GM10248 (cell line): ENCODE measurements at places on chromosomes 5 and 9.

- DNase-seq: no peak
Measured at GRCh38 chr9:114181607-114182409, 26.5 kb downstream of the COL27A1 start.

DNA sequence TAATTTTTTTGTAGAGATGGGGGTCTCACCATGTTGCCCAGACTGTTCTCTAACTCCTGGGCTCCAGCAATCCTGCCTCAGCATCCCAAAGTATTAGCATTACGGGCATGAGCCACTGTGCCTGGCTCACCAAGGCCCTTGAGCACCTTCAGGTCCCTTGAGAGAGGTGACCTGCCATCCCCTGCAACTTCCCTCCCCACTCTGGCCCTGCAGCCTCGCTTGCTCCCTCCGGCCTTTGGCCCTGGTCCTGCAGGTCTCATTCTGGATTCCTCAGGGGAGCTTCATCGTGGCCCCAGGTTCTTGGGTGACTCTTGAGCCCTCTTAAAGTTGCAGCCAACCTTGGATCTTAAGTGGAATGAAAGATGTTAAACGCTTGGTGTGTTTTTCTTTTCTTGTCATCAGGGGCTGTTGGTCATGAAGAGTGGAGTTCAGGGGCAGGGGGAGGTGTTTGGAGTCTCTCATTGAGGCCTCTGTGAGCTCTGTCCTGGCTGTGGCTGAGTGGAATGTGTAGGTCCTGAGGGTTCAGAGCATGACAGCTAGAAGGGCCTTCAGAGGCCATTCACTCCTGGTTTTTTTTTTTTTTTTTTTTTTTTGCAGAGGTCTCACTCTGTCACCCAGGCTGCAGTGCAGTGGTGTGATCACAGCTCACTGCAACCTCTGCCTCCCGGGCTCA is 33.0 kb downstream of the PPARGC1B start:
- DNase-seq: no peak

- peak; percentile 31 for DNase-seq
Measured at GRCh38 chr5:5141625-5142525, 1.7 kb downstream of the ADAMTS16 start.

DNA sequence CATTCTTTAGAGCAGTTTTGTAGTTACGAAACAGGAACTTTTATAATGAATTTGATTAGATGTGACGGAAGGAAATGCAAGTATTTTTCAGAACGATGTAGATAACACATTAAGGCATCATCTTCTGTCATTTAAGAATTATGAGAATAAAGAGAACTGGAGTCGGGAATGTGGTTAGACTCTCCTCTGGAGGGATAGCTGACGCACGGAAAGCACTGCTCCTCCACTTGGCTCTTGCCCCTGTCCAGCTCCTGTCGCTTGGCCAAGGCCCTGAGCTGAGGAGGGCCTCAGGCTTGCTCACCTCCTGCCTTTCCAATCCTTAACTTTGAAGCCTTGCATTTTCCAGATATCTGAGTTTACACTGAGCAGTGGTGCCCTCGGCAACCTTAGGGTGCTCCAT is 60.5 kb downstream of the MAP1B start:
- DNase-seq: no peak

DNA sequence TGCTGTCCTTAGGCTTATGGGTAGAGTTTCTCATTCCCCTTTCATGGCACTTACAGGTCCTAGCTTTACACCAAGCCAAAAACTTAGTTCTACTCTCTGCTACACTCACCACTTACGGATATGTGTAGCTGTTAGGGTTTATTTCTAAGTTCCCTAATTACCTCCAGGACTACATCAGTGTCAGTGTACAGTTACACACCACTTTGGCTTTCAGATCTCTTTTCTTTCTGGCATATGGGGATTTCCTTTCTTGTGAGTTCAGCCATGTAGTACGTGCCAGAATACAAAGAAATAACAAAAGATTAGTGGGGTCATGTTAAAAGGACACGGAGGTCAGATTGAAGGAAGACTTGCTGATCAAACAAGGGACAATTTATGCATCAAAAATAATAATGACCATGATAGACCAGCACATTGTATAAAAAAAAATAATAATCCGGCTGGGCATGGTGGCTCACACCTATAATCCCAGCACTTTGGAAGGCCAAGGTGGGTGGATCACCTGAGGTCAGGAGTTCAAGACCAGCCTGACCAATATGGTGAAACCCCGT is 41.8 kb downstream of the LYRM7 start:
- DNase-seq: peak; percentile 65

DNA sequence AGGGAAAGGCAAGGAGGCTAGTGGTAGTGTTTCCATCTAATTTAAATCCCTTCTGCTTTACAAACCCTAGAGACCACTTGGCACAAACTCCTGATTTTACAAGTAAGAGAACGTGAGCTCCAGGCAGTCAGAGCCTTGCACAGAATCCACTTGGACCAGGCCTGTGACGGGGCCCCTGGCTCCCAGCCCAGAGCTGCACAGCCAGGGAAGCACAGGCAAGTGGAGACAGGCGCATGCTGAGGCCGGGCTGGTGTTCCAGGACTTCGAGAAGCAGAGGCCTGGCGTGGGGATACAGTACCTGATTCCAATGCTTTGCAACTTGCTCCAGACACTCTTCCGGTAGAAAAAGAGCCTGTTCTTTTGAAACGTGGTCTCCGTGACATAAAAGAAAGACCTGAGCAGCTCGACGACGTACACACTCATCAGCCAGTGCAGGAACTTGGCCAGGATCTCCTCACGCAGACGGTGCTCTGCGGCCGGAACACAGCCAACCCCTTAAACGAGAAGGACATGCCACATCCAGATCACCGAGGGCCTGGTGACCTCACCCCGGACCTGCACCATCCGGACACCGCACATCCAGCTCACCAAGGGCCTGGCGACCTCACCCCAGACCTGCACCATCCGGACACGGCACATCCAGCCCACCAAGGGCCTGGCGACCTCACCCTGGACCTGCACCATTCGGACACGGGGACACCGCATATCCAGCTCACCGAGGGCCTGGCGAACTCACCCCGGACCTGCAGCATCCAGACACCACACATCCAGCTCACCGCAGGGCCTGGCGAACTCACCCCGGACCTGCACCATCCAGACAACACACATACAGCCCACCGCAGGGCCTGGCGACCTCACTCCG is 12.5 kb downstream of the TERT start:
- DNase-seq: no peak

DNA sequence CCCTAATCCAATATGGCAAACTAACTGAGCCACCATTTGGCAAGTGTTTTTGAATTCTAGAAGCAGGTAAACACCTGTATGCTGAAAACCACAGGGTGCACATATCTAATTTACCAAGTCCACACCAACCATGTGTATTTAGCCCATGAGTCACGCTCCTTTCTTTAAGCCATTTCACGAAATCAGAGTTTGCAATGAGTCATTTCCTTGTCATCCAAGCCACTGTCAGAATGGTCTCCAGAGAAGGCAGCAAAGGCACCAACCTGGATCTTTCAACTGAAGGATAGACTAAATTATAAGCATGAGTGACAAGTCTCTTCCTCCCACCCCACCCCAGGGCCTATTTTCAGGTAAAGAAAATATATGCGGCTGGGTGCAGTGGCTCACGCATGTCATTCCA is 110.0 kb downstream of the PAX5 start:
- no peak for DNase-seq

GRCh38 chr9:101398930-101399642 is 435 bp downstream of the ZNF189 start:
- DNase-seq: no peak

DNA sequence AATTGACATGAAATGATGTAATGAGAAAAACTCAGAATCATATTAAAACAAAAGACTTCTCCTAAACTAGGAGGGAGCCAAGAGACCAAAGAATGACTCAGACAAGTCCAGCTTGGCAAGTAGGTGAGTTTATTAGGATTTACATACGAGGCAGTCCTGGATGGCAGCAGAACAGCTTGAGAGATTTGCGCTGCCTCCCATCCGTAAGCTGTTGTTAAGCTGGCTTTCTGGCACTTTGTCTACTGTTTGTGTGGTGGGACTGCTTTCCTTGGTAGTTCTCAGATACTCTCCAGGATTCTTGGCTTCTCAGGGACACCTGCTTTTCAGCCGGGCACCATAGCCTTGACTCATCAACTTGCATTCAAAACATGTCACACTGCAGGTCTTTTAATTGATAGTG is 57.6 kb downstream of the COX7C start:
- no peak for DNase-seq

GRCh38 chr9:108270051-108270450 is 585.7 kb downstream of the ACTL7B start:
- no peak for DNase-seq

GRCh38 chr5:52856564-52856963 is 68.8 kb downstream of the ITGA1 start:
- DNase-seq: no peak

GRCh38 chr5:178290376-178290775 is 57.8 kb upstream of the PHYKPL start:
- DNase-seq: no peak

DNA sequence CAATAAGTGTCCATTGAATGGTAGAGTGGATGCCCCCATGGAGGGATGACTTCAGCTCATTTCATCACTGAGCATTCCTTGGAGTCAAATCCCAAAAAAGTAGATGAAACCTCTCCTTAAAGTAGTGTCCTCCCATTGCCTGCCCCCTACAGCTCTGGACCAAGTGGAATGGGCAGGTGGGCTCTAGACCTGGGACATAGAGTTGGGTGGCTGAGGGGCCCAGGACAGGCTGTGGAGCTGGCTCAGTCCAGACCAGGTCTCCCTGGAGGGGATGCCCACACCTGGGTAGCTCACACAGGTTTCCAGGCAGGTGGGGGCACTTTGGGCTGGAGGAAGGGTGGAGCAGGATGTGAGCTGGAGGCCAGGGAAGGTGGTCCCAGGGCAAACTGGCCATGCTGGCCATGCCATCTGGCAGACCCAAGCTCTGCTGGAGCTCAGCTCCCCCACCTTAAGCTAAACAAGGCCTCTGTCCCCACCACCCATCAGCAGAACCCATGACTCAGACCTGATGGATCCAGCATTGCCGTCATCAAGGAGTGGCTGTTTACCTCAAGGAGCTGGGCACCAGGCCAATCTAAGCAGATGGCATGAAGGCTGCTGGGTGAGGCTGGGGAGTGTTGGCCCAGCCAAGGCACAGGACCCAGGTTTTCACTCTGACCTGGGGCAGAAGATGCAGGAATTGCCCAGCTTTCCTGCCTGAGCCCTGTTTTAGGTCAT is 6.2 kb upstream of the SPINK4 start:
- no peak for DNase-seq

DNA sequence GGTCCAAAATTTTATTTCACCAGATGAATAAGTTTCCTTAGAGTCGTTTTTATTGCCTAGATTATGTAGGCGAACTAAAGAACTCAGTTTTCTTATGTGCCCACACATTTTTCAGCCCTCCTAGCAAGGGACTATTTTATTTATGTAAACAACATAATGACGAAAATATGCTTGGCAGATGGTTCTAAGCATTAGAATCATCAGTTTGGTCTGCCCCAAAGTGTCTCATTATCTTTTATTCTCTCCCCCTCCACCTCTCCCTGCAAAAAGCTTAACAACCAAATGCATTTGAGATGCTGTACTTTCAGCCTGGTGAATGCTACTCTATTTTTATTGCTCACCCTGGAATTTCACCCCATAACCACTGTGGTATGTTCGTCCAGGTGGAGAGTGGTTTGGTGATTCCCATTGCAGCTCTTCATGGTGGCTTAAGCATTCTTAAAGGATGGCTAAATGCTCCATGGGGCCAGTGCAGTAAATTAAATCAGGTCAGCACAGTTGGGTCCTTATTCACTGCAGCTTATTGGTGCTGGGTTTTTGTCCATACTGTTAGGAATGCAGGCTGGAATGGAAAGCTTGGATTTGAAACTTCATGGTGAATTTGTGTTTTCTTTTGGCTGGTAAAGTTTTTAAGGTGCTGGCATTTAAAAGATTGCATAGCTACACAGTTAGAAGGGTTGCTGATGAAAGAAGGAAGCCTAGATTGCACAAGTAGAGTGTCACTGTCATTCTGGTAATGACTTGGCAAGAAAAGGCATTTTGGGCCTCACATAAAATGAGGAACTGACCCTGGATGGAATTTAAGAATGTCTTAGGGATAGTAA is 39.2 kb downstream of the TLE4 start:
- no peak for DNase-seq

GRCh38 chr5:66377747-66378146 is 218.4 kb upstream of the MAST4 start:
- DNase-seq: no peak

DNA sequence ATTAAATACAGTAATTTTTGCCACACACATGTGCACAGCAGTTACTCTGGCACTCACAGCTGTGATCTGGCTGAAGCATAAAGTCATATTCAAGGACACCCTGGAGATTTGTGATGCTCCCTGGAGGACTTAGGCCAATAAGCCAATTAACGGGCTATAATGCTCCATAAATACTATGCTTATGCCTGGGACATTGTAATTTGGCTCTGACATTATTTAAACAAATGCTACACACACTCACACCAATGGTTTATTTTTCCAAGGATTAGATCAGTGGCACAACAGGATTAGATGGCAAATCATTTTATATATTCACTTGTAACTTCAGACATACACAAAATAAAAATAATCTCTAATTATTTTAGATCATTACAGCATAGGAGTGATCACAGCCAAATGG is 111.2 kb downstream of the LMNB1 start:
- no peak for DNase-seq

- DNase-seq: no peak
Measured at GRCh38 chr5:181069767-181070491, 29.9 kb downstream of the BTNL9 start.

DNA sequence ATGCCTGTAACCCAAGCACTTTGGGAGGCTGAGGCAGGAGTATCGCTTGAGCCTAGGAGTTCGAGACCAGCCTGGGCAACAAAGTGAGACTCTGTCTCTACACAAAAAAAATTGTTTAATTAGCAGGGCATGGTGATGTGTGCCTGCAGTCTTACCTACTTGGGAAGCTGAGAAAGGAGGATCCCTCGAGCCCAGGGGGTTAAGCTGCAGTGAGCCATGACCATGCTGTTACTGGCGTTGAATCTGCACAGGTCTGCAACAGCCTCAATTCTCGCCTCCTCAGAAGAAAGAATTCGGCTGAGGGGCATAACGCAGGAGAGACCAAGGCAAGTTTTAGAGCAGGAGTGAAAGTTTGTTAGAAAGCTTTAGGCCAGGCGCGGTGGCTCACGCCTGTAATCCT is 18.0 kb downstream of the CCT5 start:
- no peak for DNase-seq

DNA sequence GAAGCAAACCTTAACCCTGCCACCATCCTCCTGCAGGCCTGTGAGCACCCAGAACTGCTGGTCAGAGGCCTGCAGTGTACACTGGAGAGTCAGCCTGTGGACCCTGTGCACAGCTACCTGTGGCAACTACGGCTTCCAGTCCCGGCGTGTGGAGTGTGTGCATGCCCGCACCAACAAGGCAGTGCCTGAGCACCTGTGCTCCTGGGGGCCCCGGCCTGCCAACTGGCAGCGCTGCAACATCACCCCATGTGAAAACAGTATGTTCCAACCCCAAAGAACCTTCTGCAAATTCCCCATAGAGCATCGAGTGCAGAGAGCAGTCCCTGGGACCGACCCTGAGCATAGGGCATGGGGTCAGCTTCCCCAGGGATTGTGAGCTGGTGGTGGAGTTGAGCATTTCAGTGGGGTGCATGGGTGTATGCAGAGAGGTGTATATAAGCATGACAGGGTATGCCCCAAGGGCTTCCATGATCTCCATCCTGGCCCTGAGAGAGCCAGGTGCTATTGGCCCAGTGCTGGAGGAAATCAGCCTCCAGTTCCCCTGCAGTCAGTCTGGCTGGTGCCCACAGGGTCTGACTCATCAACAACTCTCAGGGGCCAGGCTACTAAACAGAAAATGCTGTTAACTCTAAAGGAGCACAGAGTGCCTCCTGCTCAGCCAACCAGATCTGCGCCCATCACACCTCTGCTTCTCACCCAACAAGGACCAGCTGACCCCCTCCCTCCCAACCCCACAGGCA is 126.2 kb downstream of the SAXO1 start:
- no peak for DNase-seq

- DNase-seq: no peak
Measured at GRCh38 chr9:87596862-87597261, 99.2 kb downstream of the DAPK1 start.
